Fibroblast of skin of right quadriceps (primary cell): ENCODE measurements at places on chromosomes 2 and 18.

- peak; percentile 20 for DNase-seq
Measured at GRCh38 chr2:207472343-207473048, 57.3 kb upstream of the CREB1 start.

- peak; percentile 82 for DNase-seq
Measured at GRCh38 chr18:9417073-9417851, 58.1 kb upstream of the RALBP1 start.

DNA sequence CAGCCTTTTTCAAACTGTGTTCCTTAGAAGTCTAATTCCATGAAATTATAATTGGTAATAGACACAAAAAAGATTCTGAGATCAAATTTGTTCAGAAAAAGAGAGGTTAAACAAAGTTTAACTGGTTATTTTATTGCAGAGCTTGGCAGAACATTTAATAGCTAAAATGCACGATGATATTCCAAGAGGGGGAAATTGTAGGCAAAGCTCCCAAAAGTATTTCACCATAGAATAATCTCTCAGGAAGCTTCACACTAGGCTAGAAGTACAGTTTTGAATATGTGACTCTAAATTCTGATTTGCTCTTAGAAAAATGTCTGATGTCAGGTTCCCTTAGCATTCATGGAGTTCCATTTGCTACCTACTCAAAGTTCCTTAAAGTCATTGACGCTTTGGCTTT, 292.4 kb upstream of the SETBP1 start:
- DNase-seq, result no peak

GRCh38 chr2:9703085-9703678, 72.4 kb upstream of the YWHAQ start:
- DNase-seq, result peak; percentile 86

GRCh38 chr18:31101183-31102024, 817 bp downstream of the DSC2 start:
- DNase-seq, result no peak
